ENCODE measurements at places on chromosomes 5 and 9.

DNA sequence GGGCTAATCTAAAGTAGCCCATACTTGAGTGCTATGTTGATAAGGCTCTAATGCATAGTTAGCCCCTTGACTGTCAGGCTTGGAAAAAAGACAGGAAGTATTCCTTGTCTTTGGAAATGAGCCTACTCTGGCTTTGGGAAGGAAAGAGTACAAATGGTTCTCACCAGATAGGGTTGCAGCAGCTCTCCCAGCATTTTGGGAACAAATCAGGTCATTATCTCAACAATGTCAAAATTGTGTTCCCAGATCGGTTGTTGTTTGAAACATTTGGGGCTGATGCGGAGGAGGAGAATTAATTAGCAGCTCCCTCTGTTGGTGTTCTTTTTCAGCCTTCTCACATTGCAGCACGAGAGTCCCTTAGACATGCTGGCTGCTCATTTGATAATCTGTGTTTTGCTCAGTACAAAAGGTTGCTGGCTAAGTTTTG lies 294.7 kb upstream of the DMRT1 start:
- no peak for DNase-seq

- no peak for DNase-seq
These were observed 69.4 kb downstream of the LMNB1 start for GRCh38 chr5:126846344-126846743.

GRCh38 chr9:73889023-73889422 lies 608.1 kb upstream of the RORB start:
- DNase-seq, result no peak

GRCh38 chr9:137460363-137461315 lies 1.5 kb upstream of the NSMF start:
- peak; percentile 14 for DNase-seq

- DNase-seq, result no peak
These were observed 12.2 kb downstream of the DUSP1 start for GRCh38 chr5:172758834-172759149.

- no peak for DNase-seq
These were observed 20.7 kb upstream of the ZNF782 start for GRCh38 chr9:96874947-96875460.

DNA sequence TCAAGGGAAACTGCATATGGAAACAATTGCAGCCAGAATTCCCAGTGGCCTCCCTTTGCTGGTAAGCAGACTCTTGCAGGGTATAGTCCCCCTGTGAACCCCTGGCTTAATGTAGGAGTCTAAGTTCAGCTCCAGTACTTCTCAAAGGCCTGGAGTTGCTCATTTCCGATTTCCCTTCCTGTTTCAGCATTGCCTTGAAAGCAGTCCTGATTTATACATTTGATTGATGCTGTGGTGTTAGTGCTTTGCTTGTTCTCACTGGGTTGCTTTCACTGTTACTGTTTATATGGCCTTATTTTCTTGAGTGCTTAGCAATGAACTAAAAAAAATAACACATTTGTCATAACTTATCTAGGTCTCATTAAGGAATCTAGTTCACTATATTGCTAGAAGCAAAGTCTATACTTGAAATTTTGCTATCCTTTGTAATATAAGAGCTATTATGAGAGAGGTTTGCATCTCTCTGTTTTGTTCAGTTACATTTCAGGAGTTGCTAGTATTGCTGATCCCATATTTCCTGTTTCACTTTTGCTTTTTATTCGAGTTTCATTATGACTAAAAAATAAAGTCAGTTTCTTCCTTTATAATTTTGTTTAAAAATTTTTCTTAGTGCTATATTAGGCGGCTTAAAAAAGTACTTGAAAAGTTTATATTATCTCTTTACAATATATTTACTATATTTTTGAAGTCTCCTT lies 122.4 kb upstream of the NMUR2 start:
- no peak for DNase-seq

DNA sequence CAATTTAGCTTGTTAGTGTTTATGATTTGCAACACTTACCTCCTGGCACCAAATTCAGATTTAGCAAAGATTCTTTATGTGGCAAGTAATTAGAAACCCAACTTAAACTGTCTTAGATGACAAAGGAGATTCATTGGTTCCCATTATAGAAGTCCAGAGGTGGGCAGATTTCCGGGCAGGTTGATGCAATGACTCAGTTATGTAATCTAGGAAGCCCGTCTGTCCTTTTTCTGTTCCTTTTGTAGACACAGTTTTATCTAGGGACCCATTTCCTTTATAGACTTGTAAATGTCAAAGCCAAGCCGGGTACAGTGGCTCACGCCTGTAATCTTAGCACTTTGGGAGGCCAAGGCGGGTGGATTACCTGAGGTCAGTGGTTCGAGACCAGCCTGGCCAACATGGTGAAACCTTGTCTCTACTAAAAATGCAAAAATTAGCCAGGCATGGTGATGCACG lies 20.3 kb upstream of the ANKRD33B start:
- DNase-seq, result no peak

DNA sequence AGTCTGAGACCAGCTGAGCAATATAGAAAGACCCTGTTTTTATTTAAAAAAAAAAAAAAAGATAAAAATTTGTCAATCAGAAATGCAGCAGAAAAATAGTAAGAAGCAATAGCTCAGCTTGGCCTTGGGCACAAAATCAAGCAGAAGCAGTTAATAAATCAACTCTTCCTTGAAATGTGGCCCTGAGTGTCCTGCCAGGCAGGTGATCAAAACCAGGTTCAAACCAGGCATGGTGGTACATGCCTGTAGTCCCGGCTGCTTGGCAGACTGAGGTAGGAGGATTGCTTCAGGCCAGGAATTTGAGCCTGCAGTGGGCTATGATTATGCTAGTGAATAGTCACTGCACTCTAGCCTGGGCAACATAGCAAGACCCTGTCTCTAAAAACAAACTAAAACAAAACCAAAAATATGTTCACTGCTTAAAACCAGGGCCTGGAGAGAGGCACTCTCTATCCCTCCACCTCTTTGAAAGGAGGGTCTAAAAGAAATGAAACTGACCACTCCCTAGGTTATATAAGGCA lies 27.9 kb upstream of the KLF9 start:
- no peak for DNase-seq

- DNase-seq, result no peak
These were observed 32.6 kb upstream of the RANBP3L start for GRCh38 chr5:36334315-36334714.

GRCh38 chr5:116492776-116493175 lies 81.8 kb downstream of the SEMA6A start:
- DNase-seq, result peak; percentile 30

GRCh38 chr5:170333161-170333910 lies 35.8 kb upstream of the LCP2 start:
- no peak for DNase-seq

DNA sequence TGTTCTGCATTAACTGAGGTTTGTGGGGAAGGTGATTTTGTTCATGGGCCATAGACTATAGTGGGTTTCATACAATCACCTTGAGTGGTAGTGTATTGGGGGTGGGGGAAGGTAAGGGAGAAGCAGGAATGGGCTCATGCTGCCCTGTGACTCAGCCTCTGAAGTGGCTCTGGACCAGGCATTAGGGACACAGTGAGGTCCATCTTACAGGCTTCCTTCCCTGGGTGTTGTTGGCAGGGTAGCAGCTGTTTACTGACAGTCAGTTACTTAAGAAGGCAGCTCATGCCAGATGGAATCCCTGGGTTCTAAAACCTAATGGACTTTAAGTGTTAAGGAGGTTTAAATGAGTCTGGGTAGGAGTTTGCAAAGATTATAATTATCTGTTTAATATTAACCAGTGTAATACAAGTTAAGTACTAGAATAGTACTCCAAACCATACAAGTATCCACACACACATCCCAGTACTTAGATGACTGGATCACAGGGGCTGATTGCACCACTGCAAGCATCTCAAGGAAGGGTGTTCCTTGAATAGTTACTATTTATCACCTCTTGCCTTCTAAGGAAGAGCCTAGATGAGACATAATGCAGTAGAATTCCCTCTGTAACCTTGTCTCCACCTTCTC lies 59.3 kb downstream of the CAST start:
- no peak for DNase-seq

GRCh38 chr9:112091810-112092209 lies 83.3 kb downstream of the SUSD1 start:
- DNase-seq, result peak; percentile 42

- DNase-seq, result no peak
These were observed 17.1 kb downstream of the STRBP start for GRCh38 chr9:123251324-123251723.

GRCh38 chr5:15510831-15511230 lies 10.9 kb downstream of the FBXL7 start:
- DNase-seq, result no peak

DNA sequence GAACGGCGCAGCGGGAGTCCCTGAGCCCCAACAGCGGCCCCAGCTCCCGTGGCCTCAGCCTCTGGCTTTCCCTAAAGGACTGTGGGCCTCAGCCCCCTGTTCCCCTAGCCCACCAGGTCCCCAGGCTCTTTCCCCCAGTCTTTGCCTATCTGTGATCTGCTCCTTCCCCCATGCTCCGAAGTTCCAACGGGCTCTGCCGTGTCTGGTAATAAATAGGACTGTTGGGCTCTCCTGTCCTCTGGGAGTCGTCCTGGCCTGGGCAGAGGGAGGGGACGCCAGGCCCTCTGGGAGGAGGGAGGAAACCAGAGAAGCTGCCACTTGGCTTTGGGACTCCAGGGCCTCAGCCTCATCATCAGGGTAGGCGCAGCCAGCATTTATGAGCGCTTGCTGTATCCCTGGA lies 28.1 kb downstream of the ADGRD2 start:
- DNase-seq, result peak; percentile 79

GRCh38 chr5:136000147-136000546 lies 28.6 kb upstream of the TGFBI start:
- no peak for DNase-seq

DNA sequence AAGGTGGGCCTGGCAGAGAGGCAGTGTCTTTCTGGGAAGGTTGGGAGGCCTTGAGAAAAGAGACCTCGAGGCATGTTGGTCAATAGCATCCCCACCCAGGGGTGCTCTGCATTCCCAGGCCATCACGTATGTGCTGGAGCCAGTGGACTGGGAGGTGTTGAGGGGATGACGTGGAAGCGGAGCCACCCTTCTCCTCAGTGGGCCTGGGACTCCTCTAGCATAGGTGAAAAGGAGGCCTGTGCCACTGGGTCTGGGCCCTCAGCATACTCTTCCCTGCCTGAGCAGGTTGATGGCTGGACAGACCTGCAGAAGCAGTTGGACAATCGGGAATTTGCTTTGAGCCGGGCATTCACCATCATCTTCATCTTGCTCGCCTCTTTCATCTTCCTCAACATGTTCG lies 25.5 kb downstream of the PITX1 start:
- no peak for DNase-seq

- no peak for DNase-seq
These were observed 50.3 kb downstream of the MOCS2 start for GRCh38 chr5:53059281-53059680.

DNA sequence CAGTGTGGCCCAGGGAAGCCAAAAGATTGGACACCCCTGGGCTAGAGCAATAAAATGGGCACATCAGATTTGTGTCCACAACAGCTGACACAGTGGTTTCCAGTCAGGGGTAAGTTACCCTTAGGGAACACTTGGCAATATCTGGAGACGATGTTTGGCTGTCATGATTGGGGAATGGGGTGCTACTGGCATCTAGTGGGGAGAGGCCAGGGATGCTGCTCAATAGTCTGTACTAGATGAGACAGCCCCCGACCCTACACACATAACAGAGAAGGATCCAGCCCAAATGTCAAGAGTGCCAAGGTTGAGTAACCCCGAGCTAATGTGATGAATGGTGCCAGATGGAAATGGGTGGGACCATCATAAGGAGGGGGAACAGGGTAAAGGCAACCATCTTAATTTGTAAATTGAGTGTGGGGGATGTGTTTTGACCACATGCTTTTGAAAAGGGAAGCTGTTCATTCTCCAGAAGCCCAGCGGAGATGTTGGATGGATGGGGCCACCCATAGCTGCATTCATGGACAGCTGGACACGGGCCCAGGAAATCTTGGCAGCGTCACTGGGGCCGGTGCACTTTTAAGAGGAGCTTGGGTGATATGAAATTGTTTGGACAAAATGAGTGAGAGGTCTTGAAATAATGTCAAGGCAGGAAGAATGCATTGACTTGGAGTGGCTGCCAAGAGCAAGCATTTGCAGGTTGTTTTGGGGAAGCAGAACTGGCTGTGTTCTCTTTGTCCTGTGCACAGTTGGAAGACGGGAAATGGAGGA lies 33.4 kb downstream of the SYK start:
- DNase-seq, result no peak

DNA sequence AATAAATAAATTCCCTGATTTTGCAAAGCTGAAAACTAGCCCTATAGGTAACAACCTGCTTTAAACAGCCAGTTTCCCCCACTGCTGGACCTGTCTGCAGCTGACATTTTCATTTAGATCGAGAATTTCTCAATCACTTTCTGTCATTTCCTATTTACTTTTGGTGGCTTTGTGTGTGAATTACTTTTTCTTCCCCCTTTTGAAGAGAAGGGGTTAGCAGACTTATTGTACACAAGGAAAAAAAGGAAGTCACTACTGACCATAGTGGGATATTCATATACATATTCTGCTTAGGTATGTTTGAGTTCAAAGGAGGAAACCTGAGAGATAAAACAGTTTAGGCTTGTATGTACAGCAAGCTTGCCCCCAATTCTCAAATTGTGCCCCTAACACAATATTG lies 27.0 kb upstream of the IFNB1 start:
- DNase-seq, result no peak

- no peak for DNase-seq
These were observed 1075.1 kb downstream of the NR2F1-AS1 start for GRCh38 chr5:92505925-92506324.

DNA sequence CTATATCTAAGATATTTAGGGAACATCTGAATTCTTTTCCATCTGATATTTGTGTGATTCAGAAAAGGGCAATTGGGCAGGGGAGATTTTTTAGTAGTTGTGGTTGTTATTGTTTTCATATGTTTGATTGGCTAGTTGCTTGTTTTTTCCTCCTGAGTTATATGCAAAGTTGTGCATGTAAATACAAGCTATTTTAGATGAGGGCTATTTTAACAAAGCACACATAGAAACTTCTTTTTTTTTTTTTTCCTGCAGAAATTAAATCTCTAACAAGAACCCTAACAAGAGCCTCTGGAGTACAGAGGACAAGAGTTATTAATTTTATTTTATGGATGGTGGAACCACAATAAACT lies 559.1 kb downstream of the CETN3 start:
- DNase-seq, result no peak

DNA sequence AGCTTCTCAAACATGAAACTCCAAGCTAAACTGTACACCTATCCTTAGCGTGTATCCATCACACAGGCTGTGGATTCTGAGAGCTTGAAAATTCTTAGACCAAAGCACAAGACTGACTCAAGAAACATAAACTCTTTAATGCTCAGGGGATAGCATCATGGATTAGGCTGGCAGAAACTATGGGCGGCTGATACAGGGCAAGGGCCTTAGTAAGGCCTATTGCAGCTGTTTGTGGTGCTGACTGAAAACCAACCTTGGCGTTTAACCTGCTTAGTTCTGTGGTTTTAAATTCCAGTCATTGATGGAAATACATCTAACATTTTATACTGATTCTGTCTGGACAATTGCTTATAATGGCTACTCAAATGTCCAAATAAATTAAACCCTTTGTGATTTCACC lies 183.7 kb downstream of the TLR4 start:
- DNase-seq, result no peak

All from BE2C (cell line).